ENCODE measurements at places on chromosomes 3 and 15. TPM values are rescaled to one million over a fixed set of nuclear protein-coding genes. Genes with fewer than 3 reads are reported as not detected.

TMEM212 gene
- total RNA-seq, result not detected

GRCh38 chr3:37499061-37499785, 324.8 kb upstream of the LRRFIP2 start:
- no peak for DNase-seq

GRCh38 chr15:98941595-98942255, 65.9 kb downstream of the PGPEP1L start:
- no peak for DNase-seq

- DNase-seq, result no peak
Measured at GRCh38 chr3:58464866-58465265, 27.0 kb upstream of the KCTD6 start.

- DNase-seq, result no peak
Measured at GRCh38 chr3:36876181-36876936, 68.5 kb downstream of the TRANK1 start.

GRCh38 chr15:69511015-69511414, 58.4 kb downstream of the RPLP1 start:
- no peak for DNase-seq

GRCh38 chr3:9750556-9751411, 1.0 kb downstream of the OGG1 start:
- DNase-seq, result no peak

GRCh38 chr3:115160295-115160694, 13.2 kb upstream of the ZBTB20 start:
- DNase-seq, result no peak

DNA sequence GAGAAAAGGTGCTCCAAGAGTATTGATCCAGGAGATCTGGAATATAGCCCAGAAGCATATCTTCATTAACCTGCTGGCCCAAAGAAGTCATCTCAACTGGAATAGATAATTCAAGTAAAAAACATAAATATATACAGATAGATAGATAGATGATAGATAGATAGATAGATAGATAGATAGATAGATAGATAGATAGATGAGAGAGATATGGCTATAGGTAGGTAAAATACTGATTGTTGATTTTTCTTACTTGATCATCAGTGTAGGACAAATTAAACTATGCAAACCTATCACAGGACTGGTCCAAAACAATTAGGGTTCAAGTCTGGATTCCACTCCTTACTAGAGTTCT, 83.6 kb downstream of the TNIK start:
- no peak for DNase-seq

DNA sequence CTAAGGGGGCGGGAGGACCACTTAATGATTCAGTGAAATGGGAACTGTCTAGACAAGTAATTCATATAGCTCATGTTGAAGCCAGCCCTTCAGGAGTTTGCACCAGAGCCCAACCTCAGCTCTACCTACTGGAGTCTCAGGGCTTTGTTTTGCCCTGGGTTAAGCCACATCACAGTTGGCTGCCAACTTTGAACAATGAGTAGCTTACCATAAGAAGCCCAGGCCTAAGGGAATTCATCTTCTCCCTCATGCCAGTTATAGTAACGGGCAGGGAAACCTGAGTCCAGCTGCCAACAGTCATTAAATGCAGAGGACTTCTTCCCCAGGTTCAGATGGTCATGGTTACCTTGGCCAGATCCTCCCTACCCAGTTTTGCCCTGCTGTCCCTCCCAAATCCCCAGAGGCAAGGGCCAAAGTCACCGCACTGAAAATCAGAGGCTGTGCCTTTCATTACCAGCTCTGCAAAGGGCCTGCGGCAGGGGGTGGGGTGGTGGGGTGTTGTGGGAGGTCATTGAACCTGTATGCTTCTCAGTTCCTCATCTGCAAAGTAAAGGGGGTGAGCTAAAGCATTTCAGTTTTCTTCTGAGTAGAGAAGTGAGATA, 302.2 kb upstream of the NR2E3 start:
- DNase-seq, result no peak

- no peak for DNase-seq
Measured at GRCh38 chr3:106242781-106243180, 374.0 kb upstream of the CBLB start.

GRCh38 chr15:75508840-75509532, 57.5 kb upstream of the SIN3A start:
- no peak for DNase-seq

DNA sequence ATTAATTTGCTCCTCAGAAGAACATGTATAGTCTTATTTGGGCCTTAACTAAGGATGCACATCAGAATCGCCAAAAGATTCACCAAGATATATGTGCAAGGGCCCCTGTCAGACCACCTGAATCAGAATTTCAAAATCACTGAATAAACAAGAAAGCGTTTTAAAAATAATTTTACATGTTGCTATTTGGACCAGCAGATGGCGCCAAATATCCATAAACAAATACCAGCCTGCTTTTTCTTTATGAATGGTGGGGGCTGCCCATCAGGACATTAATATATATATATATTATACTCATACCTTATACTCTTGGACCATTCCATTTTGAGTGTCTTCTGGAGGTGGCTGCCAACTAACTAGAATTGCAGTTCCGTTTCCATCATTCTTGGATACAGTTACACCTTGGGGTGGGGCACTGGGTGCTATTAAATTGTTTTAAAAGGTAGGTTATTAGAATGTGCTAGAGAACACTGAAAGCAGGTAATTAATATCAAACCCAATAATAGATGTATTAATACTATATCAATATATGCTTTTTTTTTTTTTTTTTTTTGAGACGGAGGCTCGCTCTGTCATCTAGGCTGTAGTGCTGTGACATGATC, 1108.3 kb downstream of the ROBO1 start:
- no peak for DNase-seq

DNA sequence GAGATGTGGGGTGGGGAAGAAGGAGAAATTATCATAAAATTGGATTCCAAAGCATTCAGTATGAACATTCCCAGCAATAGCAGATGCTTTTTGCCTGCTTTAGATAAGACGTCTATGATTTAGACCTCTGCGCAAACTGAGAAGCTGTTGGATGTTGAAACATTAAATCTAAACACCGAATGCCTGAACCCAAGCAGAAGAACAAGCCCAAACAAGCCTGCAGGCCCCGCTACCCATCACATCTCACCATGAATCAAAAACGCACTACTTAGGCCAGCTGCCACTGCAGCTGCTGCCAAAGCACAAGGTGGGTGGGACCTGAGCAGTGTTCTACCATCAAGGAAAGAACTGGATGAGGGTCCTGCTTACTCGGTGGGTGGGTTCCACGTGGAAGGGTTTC, 24.4 kb upstream of the THBS1 start:
- no peak for DNase-seq

GRCh38 chr3:4866866-4867265, 112.4 kb upstream of the BHLHE40 start:
- DNase-seq, result no peak

DNA sequence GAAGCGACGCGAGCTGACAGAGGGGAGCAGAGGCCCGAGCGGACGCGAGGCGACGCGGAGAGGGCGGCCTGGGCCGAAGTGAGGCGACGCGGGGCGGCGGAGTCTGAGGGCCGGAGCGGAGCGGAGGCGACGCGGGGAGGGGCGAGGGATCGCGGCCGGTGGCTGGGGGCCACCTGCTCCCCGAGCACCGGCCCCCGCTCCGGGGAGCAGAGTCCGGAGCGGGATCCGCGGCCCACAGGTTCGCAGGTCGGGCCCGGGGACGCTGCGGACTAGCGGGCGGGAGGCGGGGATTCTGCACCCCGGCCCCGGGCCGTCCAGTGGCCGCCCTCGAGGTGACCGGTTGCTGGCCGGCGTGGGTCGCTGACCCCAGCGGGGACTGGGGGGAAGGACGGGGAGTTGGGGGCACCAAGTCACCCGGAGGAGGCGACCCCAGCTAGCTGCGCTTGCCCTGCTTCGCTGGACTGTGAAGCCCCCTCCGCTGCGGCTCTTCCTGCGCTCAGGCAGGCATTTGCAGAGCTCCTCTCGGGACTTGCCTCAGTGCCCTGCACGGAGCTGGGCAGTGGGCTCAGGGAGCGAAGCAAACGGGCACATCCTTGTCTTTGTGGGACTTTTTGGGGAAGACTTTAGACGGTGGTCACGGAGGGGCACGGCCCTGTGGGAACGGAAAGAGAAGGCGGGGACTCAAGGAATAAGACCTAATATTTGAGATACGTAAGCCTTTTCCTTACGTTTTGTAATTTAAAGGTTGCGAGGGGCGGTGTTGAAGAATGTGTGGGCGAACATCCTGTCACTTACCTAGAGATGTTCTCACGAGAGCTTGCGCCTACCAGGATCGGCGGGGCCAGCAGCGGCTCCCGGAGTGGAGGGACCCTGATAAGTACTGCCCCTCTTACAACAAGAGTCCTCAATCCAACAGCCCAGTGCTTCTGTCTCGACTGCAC, 566 bp downstream of the HMCES start:
- peak; percentile 68 for DNase-seq

GRCh38 chr15:92879949-92880725, 20.0 kb upstream of the CHD2 start:
- no peak for DNase-seq

Measured in sciatic nerve (tissue), 2 donors.